ENCODE measurements at places on chromosomes 1 and 21. TPM values are rescaled to one million over a fixed set of nuclear protein-coding genes. Genes with fewer than 3 reads are reported as not detected.

SLC1A7 gene
- total RNA-seq: 0.36 TPM

PGBD2 gene
- 1.7 TPM for total RNA-seq

CELA3B gene
- not detected for total RNA-seq

HSD3B2 gene
- not detected for total RNA-seq

KANK4 gene
- 0.12 TPM for total RNA-seq

SPATA21 gene
- not detected for total RNA-seq

SFN gene
- total RNA-seq: 0.43 TPM

ANGPTL3 gene
- not detected for total RNA-seq

AMY1C gene
- total RNA-seq: not detected

PAQR6 gene
- 0.86 TPM for total RNA-seq

SFT2D2 gene
- total RNA-seq: 14.9 TPM

CCDC18 gene
- total RNA-seq: 4.5 TPM

Measured in psoas muscle (tissue), 8 donors.